ENCODE measurements at places on chromosomes 7 and 10.

DNA sequence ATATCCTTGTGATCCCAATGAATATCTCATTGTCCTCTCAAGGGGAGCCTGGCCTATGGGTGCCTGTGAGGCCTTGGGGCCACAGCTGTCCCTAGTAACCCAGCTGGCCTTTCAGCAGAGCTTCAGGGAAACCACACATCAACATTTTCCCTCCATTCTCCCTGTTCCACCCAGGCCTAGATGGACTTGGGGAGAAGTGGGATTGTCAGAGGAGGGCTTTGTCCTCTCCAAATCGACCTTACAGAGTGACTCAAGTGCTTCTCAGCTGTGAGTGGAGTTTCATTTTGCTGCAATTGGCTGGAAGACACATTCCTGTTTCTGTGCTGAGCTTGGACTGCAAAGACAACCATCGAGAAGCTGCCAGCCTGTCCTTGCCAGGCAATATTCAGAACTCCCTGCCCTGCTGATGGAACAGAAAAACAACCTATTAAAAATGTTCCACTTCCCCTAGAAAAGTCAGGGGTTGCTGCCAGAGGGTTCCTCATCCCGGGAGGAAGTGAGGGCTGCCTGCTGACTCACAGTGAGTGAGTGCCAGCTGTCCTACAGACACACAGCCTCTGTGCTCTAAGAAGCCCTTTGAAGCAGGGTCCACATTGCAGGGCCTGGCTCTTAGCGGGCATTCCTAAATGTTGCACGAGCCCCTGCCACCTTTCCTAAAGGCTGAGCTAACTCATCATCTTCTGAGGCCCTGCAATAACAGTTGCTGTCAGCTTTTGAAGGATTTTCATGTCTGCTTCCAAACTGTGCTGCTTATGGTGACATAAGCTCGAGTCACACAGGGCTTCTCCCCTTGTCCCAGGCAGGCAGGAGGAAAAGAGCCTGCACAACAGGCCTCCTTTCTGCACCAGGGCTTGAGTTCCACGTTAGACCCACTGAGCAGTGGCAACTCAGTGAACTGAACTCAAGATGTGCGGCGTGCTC is 20.5 kb downstream of the STRA8 start:
- no peak for DNase-seq

DNA sequence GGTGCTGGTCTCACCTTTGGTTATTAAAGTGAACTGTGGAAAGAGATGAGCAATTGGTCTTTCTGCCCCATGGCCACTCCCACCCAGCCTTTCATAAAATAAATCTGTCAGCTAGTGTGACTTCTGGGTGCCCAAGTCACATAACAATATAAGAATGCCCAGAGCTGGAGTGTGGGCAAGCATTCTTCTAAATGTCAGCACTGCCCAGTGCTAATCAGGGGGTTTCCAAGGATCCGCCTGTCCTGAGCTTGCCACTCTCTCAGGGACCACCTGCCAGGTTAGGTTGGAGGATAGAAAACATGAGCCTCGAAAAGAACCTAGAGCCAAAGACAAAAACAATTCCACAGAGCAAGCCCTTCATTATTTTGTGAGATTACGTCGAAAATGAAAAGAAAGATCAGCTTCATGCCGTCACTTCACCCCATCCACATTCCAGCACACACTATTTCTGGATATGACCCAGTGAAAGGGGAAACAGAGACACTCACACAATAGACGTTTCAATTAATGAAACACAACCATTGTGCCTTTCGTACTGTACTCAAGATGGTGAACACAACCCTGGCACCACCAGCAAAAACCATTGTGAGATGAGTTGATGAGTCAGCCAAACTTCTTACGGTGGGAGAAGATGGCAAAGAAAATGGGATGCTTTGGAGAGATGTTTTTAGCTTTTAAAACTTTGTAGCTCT is 30.8 kb downstream of the SCRN1 start:
- no peak for DNase-seq

- DNase-seq: no peak
Observed at GRCh38 chr10:103763374-103764202, 91.8 kb downstream of the SH3PXD2A start.

DNA sequence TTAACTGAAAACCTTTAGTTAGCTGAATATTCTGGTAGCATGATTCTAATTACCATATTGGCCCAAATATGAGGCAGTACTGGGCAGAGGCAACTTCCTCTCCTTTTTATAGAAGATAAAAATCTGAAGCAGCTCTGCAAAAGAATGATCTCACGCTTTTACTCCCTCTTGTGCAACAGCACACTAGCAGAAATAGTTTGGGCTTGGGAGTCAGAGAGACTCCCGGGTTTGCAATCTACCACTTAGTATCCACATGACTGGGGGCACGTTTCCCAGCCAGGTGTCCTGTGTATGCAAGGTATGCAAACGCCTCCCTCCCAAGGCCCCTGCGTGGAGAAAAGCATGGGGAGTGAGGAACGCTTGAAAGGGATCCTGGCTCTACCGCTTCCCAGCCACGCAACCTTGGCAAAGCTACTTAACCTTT is 47.2 kb upstream of the RHEB start:
- DNase-seq: no peak

- DNase-seq: no peak
Observed at GRCh38 chr7:41261080-41261479, 441.8 kb downstream of the INHBA start.
